Hypothalamus (tissue), 51 donors: ENCODE measurements at places on chromosomes 7 and 10.

DNA sequence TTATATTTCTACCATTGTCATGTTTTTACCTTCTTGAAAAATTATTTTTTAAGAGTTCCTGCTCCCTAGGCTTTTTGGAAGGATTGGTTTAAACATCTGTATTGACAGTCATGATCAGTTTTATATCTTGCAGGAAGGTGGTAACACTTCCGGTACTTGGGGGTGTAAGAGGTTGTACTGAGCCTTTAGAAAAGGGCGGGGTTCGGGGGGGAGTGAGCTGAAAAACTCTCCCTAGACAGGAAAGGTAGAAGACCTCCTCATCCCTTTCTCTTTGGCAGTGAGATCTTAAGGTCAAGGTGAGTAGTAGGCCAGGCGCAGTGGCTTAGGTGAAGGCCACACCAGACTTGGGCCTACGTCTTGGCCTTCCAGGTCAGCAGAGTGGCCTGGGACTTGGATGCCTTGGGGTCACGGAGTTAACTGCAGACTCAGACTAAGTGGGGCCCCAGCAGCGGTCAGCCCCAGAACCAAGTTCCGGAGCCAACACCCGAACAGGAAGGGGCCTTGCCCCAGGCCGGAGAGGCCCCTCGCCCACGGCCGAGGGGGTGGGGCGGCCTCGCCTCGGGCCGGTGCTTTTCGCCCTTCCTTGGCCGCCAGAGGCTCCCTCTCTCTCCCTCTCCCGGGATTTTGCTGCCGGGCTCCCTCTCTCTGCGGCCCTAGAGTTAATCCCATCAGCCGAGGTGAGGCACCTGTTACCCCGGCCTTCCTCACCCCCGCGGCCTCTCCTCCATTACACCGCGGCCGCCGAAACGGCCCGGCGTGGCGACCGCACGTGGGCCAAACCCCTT, at the start of gene PPP1R9A:
TSS of gene PPP1R9A (plus strand) at position 569 of the 785 bp plus-strand sequence. CDS start 2,520 bp downstream, outside the sequence.
- peak; percentile 58 for DNase-seq

- DNase-seq, result no peak
These were observed 92.1 kb downstream of the CABCOCO1 start for GRCh38 chr10:61754587-61755550.

DNA sequence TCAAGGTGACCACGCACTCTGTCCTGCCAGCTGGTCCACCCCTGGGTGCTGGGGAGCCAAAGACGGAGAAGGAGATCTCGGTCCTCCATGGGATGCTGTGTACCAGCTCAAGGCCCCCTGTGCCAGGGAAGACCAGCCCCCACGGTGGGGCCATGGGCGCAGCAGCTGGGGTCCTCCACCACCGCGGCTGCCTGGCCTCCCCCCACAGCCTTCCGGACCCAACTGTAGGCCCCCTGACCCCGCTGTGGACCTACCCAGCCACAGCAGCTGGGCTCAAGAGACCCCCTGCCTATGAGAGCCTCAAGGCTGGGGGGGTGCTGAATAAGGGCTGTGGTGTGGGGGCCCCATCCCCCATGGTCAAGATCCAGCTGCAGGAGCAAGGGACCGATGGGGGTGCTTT, 5.4 kb downstream of the NYAP1 start:
- DNase-seq, result no peak

GRCh38 chr7:95577137-95577536, 19.2 kb downstream of the PDK4 start:
- no peak for DNase-seq

GRCh38 chr10:47380341-47381102, 3.6 kb downstream of the ZNF488 start:
- no peak for DNase-seq

DNA sequence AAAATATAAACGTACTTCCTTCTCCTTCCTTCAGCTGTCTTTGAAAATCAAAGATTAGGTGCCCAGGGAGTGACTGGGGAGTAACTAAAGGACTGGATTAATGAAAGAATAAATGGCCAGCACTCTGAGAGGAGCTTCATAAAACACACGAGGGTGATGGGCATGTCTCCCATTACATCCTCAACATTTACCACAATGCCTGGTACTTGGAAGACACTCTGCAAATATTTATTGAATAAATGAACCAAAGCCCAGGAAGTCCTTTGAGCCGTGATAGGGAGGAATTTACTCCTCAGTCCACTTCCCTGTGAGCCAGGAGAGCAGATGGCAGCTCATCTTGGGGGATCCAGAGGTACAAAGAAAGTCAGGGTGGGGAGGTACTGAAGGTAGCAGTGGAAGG, 96.3 kb downstream of the RAB11FIP2 start:
- no peak for DNase-seq

- no peak for DNase-seq
These were observed 89.5 kb upstream of the TES start for GRCh38 chr7:116120839-116121238.

DNA sequence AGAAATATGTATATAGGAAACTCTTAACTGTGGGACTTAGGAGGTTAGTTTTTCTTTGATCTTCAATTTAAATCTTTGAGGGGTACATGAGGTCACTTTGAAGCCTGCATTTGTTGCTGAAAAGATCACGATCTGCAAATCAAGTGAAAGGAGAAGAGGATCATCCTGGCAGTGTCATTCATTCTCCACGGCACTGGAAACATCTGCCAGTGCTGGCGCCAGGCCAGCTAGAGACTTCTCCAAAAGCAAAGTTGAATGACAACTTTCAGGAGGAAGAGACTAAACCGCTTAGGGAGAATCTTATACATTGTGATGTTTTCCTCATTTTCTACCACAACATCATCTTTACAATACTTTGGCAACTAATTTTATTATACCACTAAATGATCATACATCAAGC, 42.5 kb downstream of the MRC1 start:
- DNase-seq, result peak; percentile 6

- DNase-seq, result no peak
These were observed 113.8 kb downstream of the EBF3 start for GRCh38 chr10:129850316-129850715.

- peak; percentile 25 for DNase-seq
These were observed 517.5 kb upstream of the GALNT17 start for GRCh38 chr7:70614237-70615045.

DNA sequence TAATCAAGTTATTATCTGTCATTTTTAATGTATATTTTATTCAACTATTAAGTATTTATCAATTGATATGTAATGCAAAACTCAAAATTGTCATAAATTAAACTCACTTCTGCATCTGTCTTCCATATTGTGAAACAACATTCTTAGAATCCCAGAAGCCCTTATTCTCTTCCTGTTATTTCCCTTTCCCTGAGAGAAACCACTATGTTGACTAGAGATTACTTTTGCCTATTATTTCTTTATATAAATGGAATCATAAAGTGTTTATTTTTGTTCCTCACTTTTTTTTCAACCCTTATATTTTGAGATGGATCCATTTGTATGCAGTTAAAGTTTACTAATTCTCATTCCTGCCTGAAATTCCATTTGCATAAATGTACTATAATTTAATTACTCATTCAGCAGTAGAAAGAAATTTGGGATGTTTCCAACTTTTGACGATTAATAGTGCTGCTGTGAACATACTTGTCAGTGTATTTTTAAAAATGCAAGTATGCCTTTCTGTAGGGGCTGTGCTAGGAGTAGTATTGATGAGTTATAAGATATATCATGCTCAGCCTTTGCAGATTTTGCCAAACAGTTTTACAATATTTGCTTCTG, 211.2 kb downstream of the SEMA3D start:
- no peak for DNase-seq

DNA sequence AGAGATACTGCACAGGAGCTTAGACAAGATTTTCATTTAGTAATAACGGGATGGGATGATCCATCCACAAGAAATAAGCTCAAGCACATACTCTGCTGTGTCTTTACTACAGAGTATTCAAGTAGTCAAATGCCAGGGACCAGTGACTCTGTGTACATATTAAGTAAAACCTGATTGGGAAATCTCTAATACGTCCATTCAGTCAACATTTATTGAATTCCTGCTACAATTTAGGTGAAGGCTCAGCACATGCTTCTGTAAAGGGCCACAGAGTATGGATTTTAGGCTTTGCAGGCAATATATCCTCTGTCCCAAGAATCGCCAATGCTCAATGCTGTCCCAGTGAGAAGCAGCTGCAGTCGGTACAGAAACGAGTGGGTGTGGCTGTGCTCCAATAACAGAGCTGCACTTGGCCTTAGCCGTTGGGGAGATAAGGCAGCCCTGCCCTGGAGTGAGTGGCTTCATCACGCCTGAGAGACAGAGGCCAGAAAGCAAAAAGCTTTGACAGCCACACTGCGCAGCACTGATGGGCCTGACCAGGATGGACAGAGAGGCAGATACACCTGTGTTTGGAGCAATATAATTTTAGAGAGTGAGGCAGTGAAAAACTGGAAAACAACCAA, 186.8 kb downstream of the PARD3 start:
- DNase-seq, result no peak

DNA sequence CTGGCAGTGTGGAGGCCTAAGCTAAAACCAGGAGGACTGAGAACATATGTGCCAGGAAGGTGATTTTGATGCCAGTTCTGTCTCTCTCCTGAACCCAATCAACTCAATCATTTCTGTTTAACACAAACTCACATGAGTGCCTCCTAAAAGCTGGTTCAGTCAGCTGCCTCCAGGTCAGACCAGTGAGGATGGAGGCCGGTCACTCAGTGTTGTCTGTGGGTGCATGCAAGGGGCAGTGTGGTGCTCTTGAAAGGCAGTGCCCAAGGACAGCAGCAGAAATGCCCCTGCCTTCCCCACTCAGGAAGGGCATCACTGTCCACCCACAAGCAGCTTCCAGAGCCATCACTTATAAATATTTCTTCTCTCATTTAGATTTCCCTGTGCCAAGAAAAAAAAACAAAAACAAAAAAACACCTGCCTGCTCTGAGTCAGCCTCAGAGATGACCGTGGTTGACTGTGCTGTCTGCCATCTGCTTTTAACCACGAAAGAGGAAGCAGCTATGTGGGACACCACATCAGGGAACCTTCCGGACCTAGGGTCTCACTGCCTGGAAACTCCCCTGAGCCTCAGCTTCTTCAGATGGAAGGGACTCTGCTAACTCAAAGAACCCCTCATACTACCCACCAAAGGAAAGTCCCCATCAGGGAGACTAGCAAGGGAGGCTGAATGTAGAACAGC, 39.1 kb downstream of the VOPP1 start:
- no peak for DNase-seq

DNA sequence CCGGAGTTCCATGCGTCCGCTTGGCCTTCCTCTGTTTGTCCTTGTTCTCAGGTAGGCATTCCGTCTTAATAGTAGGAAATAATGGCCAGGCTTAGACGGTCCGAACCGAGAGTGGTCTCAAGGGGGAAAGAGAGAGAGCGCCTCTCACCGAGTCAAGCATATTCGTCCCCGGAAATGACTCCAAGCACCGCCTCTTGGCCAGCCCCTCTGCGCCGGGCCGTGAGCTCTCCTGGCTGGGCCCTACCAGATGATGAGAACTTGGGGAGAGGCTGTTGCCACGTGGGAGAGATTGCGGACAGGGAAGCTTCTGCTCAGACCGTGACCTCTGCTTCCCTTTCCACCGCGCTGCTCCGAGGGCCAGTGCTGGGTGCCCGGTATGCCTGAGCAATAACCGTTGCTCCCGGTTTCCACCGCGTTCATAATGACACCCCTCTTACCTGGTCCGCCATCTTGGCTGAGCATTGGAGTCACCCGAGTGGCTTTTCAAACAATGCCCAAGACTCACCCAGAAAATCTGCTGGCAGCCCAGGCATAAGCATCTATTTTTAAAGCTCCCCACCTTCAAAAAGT, 251.1 kb upstream of the SHH start:
- DNase-seq, result no peak

DNA sequence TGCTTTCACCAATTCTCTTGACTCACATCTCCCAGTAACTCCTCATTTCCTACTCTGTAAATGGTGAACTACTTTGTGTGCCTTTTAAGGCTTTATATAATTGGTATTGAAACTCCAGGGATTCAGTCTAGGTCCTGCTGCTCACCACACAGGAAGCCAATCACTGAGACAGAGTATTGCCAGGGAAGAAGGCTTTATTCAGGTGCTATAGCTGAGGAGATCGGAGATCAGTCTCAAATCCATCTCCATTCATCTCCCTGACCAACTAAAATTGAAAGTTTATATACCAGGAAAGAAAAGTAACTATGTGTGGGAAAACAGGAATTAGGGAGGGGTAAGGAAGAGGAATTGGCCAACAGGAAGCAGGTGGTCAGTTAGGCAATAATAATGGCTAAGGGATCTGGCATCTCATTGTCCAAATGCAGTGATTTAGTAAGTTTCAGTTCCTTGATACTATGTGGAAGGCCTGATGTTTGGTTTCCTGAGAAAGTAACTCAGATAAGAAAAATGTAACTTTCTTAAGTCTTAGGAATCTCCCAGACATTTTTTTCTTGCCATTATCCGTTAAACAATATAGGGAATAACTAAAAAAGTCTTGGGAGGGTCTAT, 10.2 kb upstream of the SDHAF3 start:
- no peak for DNase-seq

- no peak for DNase-seq
These were observed 46.0 kb downstream of the GBF1 start for GRCh38 chr10:102291221-102291905.

GRCh38 chr10:63169624-63170023, 36.5 kb downstream of the NRBF2 start:
- no peak for DNase-seq

DNA sequence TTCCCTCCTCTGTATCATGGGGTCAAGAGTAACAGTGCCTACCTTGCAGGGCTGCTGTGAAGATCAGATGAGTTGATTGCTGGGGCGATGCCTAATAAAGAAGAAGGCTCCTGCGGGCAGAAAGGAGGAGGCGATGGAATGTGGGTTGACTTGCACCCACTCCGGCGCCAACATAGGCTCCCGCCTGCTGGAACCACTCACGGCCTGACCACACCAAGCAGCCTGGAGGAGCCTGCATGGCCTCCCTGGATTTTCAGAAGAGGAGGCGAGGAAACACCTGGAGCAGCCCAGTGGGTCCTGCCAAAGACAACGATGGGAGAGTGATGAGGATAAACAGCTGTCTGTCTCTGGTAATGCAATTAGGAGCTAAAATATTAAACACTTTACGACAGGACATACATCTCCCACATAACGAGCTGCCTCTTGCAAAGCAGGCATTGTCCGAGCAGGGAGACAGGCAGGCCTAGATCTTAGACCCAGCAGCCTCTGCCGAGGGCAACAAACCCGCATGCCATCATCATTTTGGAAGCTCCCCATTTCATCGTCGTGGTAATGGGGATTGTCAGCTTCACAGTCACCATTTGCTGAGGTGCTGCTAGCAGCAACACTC, 302.9 kb upstream of the ZMIZ1 start:
- DNase-seq, result no peak

DNA sequence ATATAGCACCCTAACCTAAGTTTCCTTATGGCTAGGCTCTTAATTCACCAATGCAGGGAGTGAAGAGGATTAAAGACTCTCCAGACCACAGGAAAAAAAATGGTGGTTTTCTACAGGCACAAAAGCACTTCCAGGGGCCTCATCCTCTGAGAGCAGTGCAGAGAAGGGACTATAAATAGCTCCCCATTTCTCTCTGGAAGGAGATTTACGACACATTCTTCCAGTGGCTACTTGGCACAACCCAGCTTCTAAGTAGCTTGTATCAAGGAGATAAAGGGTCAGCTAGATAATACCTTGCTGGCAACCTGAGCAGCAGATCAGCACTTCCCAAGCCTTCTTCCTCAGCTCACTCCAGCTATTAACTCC, 73.5 kb downstream of the CRPPA start:
- DNase-seq, result no peak

GRCh38 chr7:42407021-42407710, 170.2 kb upstream of the GLI3 start:
- DNase-seq, result no peak
